A172 (cell line): ENCODE measurements at places on chromosomes 1 and 21. TPM values are rescaled to one million over a fixed set of nuclear protein-coding genes. Genes with fewer than 3 reads are reported as not detected.

The LCE3D gene
- not detected in 2 replicates for total RNA-seq

The TSPAN1 gene
- 1.6 and 2.3 TPM in 2 replicates for total RNA-seq

The SLC25A34 gene
- 1.1 TPM in 1 of 2 replicates, not detected in the other for total RNA-seq

The TCHHL1 gene
- total RNA-seq, result not detected in 2 replicates

The PRAMEF10 gene
- not detected in 2 replicates for total RNA-seq

The FBXO44 gene
- total RNA-seq, result 17.6 and 18.5 TPM in 2 replicates

The CDC42BPA gene
- 32.7 and 36.9 TPM in 2 replicates for total RNA-seq

The TESK2 gene
- total RNA-seq, result 0.52 and 0.84 TPM in 2 replicates

The FAM3B gene
- not detected in 2 replicates for total RNA-seq

The RIPPLY3 gene
- total RNA-seq, result 0.43 TPM in 1 of 2 replicates, not detected in the other

The FCRL1 gene
- total RNA-seq, result not detected in 2 replicates

The CDC42SE1 gene
- total RNA-seq, result 149 and 150 TPM in 2 replicates

The FCER1G gene
- total RNA-seq, result not detected in 2 replicates

The TRIM58 gene
- not detected in 2 replicates for total RNA-seq

The NTMT2 gene
- not detected in 2 replicates for total RNA-seq
